Activated T-cell treated with anti-CD3 and anti-CD28 coated beads, Interleukin-2, amount 50 U/mL, for 72 hours (primary cell): ENCODE measurements at places on chromosomes 12 and 14.

DNA sequence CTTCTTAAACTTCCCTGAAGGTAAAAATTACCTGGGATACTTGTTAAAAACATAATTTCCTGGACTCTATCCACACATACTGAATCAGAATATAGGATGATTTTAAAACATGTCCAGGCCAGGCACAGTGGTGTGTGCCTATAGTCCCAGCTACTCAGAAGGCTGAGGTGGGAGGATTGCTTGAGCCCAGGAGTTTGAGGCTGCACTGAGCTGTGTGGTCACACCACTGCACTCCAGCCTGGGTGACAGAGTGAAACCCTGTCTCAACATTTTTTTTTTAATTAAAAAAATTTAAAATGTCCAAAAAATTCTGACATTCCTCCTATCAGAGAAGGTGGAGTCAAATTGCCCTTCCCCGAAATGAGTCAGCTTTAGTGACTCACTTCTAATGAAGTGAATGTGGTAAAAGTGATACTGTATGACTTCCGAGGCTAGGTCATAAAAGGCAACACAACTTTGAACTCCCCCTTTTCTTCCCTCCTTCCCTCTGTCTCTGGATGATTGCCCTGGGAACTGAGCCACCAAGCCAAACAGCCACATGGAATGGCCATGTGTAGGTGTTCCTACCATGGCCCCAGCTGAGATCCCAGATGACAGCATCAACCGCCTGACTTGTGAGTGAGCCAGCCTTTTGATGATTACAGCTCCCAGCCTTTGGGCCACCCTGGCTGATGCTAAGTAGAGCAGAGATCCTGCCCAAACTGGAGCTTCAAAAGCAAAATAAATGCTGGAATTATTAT lies 36.3 kb downstream of the LIMA1 start:
- peak; percentile 66 for DNase-seq

GRCh38 chr14:73166399-73166798 lies 30.1 kb downstream of the PSEN1 start:
- DNase-seq: no peak

DNA sequence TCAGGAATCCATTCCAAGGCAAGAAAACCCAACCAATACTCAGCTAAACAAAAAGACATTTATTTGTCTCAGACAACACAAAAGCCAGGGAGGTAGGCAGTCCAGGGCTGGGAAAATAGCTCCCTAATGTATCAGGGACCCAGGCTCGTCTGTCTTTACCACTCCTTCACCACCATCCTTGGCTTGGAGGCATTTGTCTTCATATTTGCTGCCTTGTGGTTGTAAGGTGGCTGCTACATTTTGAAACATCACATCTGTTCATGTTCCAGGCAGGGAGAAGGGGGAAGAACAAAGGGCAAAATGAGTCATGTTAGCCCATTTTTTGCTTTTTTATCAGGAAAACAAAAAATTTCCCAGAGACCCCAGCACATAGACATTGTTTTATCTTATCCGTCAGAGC lies 44.8 kb upstream of the PCED1B start:
- DNase-seq: no peak

DNA sequence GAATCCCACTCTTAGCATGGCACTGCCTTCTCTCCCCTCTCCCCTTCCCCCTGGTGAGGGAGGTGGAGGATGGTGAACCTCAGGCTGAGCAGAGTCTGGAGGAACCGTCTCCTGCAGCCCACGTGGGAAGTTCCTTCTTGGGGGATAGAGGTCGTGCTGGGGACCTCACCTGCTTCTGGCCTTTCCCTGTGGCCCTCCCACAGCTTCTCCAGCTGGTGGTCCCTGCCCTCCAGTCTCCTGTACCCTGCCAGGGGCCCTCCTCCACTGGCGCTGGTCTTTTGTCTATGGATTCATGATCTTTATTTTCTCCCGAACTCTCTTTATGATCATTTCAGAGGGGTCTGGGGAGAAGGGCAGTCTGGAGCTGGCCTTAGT lies 9.0 kb upstream of the MTA1 start:
- DNase-seq: no peak

DNA sequence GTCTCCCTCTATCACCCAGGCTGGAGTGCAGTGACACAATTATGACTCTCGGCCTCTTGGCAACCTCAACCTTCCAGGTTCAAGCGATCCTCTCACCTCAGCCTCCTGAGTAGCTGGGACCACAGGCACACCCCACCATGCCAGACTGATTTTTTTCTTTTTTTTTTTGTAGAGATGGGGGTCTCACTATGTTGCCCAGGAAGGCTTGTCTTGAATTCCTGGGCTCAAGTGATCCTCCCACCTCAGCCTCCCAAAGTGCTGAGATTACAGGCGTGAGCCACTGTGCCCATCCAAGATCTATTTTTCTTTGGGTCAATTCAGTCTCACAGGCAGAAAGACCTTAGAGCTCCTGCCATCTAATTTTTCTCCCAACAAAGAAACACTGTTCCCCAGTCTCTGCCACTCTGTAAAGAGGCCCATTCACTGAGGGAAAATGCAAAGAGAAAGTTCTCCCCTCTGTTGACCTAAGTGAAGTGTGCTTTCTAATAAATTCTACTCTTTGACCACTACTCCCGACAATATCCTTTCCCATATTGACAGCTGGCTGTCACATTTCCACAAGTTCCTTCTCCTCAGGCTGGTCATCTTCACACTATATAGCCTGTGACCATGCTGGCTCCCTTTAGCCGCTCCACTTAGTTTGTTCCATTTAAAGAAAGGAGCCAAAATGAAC lies 23.3 kb downstream of the TMED8 start:
- DNase-seq: no peak

GRCh38 chr14:57389646-57390036 lies 745 bp upstream of the NAA30 start:
- DNase-seq: peak; percentile 8

DNA sequence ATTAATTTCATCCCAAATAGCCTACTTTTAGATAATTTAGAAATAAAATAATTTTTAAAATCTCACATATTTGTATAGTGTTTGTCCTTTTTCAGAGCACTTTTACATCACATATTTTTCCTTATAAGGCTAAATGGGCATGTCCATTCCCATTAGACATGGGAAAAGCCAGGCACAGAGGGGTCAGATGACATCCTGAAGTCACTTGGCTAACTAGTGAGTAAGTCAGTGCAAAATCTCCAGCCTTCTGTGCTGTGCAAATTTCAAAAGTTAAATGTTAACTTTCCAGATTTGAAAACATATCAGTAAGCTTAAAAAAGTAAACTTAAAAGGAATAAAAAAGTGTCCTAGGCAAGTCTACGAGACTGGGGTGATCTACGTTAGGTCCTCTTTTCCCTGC lies 117.4 kb downstream of the EMP1 start:
- DNase-seq: no peak

DNA sequence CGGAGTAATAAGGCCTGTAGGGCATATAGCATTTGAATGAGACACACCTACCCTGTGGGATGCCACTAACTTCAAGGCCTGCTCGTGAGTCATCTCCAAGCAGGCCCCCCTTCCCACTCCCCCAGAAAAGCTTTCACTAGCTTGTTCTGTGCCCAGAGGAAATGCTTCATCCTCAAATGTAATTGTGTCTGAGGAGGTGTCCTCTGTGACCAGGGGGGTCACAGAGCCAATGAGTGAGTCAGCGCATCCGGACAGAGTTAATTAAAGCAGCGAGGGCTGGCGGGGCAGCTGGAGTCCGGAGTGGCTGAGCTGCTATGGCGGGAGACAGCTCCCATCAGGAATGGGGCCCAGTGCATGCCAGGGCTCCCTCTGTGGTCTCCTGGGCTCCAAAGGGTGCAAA lies 27.0 kb upstream of the ESRRB start:
- DNase-seq: no peak

GRCh38 chr14:22174412-22175277 lies 414.4 kb downstream of the DAD1 start:
- no peak for DNase-seq

DNA sequence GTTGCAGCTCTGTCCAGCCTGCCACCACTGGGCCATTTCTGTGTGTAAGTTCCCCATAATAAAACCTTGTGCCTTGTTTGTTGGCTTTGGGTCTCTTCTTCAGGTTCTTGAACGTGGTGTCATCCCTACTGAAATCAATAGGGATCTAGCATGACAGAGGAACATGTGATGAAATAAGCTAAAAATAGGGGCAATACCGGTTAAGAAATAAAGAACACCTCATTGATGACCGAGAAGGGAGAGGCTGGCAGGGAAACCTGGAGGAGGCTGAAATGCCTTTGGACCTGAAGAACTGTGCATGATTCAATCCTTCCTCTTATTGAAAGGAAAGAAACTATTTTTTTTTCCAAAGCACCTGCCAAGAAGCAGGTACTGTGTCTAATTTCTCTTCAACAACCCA lies 172.3 kb downstream of the PPM1H start:
- DNase-seq: no peak

GRCh38 chr12:10354502-10354901 lies 35.3 kb downstream of the KLRK1 start:
- DNase-seq: no peak

DNA sequence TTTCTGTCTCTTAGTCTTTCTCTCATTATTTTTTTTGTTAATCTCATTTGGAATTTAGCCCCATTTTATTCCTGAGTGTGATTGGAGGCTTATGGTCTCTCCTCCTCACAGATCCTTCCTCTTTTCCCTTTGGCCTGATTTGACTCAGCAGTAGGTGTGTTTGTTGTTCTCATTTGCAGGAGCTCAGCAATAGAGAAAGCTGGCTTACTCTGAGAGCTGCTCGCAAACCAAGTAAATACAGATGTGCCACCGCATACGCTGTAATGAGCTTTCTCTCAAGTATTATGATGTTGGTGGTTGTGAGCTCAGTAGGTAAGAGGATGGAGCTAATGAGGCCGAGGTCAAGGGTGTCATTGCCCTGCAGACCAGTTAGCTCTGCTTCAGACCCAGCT lies 206.5 kb downstream of the ETV6 start:
- no peak for DNase-seq

- DNase-seq: no peak
Observed at GRCh38 chr12:120814903-120815429, 89.2 kb downstream of the SPPL3 start.

GRCh38 chr12:40820794-40821484 lies 128.7 kb downstream of the CNTN1 start:
- no peak for DNase-seq

DNA sequence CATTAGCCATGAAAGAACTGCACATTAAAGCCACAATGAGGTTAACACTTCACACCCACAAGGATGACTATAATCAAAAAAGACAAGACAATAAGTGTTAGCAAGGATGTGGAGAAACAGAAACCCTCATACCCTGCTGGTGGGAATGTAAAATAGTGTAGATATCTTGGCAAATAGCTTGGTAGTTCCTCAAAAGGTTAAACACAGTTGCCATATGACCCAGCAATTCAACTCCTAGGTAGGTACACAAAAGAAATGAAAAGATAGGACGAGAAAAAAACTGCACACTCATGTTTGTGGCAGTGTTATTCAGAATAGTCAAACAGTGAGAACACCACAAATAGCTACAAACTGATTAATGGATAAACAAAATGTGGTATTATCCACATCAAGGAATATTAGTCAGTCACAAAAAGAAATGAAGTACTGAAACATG lies 93.5 kb downstream of the ATXN2 start:
- DNase-seq: no peak

DNA sequence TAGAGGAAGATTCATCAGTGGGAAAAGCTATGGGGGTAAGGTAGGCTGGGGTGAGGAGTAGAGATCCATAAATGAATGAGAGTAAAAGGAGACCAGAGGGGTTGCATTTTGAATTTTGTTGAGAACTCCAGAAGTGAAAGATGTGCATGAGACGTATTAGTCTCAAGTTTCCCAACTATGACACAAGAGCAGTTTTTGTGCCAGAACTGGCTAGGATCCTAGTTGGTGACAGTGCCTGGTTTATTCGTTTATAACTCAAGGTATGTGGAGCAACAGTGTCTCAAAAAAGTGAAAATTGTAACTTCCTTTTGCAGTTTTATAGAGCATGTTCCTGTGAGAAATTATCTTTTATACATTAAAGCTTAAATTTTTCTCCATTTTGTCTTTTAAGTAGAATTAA lies 377.0 kb downstream of the NPAS3 start:
- DNase-seq: no peak

- DNase-seq: no peak
Observed at GRCh38 chr14:22544881-22545420, 44.1 kb downstream of the DAD1 start.

DNA sequence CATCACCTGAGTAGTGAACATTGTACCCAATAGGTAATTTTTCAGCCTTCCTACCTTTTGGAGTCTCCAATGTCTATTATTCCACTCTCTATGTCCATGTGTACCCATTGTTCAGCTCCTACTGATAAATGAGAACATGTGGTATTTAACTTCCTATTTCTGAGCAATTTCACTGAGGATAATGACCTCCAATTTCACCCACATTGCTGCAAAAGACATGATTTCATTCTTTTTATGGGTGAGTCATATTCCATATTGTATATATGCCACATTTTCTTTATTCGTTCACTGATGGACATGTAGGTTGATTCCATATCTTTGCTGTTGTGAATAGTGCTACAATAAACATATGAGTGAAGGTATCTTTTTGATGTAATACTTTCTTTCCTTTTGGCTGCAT lies 16.4 kb upstream of the BTG1 start:
- no peak for DNase-seq

DNA sequence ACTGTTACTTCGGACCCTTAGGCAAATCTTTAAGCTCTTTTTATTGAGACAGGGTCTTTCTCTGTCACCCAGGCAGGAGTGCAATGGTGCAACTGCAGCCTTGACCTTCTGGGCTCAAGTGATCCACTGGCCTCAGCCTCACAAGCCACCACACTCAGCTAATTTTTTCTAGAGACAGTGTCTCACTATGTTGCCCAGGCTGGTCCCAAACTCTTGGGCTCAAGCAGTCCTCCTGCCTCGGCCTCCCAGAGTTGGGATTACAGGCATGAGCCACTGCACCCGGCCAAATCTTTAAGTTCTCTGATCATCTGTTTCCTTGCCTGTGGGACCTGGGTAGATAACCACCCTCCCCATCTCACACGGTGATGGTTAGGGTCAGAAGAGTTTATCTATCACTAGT lies 2.3 kb upstream of the GPX2 start:
- no peak for DNase-seq

GRCh38 chr12:41897593-41897992 lies 247.1 kb downstream of the GXYLT1 start:
- DNase-seq: no peak

GRCh38 chr14:105475269-105476096 lies 862 bp downstream of the CRIP2 start:
- DNase-seq: no peak
